ENCODE measurements at places on chromosomes 1 and 21. TPM values are rescaled to one million over a fixed set of nuclear protein-coding genes. Genes with fewer than 3 reads are reported as not detected.

DNA sequence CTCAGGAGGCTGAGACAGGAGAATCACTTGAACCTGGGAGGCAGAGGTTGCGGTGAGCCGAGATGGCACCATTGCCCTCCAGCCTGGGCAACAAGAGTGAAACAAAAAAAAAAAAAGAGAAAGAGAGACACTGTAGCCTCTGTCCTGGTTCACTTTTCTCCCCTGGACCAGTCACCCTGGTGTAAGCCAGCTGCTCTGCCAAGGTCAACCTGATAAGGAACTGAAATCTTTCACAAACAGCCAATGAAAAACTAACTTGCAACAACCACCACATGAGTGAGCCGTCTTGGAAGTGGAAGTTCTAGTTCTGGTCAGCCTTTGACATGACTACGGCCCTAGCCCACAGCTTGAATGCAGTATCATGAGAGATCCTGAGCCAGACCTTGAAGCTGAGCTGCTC, 36.8 kb upstream of the CXADR start:
- peak; percentile 52 for DNase-seq

DNA sequence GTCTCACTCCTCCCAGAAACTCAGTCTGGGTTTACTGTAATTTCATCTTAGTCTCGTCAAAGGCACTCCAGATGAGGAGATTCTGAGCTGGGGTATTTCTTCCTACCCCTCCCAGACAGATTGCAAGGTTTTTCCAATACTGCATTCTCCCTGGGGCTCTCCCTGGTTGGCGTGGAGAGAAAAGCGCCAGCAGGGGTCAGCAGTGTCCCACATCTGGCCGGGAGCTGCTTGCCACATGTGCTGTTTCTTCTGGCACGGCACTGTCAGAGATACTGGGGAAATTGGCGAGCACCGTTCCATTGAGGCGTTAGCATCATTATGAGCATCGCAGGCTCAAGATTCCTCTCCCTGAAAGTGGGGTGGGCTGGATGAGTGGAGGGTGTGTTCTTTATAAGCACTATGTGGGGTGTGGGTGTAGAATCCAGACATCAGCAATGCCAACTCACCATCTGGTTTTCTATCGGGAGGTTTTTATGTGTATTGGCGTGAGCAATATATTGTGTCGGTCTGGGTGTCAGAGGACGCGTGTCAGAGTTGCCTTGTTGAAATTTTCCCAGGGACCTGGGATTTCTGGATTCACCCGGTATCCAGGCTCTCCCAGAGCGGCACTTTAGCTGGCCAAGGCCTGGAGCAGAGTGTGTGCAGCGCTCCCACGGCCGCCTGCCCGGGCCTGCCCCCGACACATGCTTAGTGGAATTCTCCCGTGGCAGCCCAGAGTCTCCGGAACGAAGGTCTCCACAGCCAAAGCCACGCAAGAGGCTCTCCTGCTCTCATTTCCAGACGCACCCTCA, 8.0 kb upstream of the NAV1 start:
- DNase-seq = peak; percentile 39

GRCh38 chr1:154353460-154353904, 28.2 kb downstream of the ATP8B2 start:
- peak; percentile 12 for DNase-seq

GRCh38 chr1:65247419-65248359, 61.7 kb upstream of the DNAJC6 start:
- no peak for DNase-seq

- no peak for DNase-seq
These were observed 74.2 kb upstream of the NEK7 start for GRCh38 chr1:198082576-198082975.

- no peak for DNase-seq
These were observed 7.6 kb upstream of the FLG2 start for GRCh38 chr1:152367436-152367835.

DNA sequence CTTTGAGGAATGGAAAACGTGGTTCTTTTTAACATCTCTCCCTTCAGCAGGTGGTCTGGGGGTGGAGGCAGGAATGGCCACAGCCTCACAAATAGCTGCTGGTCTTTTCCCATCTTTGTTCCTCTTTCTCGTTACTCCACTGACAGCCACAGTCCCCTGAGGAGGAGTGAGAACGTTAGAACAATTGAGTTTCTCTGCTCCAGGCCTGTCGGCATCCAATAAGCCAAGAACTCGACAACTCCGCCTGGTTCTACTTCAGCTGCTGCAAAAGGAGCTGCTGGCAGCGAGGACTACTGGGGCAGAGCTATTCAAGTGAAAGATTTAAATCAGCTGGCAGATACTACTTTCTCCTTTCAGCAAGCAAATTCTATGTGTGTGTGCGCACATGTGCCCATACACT, 169.5 kb upstream of the GALNT2 start:
- no peak for DNase-seq

DNA sequence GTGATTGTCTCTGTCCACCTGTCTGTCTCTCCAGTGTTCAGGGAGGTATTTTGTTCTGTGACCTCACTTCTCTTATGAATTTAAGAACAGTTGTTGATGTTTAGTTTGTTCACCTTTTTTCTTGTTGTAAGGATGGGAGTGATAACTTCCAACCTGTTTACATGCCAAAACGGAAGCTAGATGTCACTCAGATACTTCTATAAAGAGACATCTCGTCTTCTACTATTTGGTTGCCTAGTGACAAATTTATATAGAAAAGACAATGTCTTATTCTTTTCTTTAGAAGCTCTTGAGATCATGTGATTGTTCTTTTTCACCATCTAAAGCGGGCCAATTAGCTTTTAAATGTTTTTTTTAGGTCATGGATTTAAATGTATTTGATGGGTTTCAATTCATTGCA, 33.8 kb downstream of the PRSS38 start:
- no peak for DNase-seq

GRCh38 chr21:16767201-16767600, 745.6 kb upstream of the CXADR start:
- no peak for DNase-seq

LCE6A gene
- not detected for total RNA-seq

CDCA8 gene
- total RNA-seq = 111 TPM

SH2D1B gene
- total RNA-seq = not detected

PLA2G4A gene
- not detected for total RNA-seq

CATSPERE gene
- total RNA-seq = 0.79 TPM
